ENCODE measurements at places on chromosomes 16 and 17.
A peak's percentile ranks its signal among the peaks of the same experiment; 100 is the strongest.

DNA sequence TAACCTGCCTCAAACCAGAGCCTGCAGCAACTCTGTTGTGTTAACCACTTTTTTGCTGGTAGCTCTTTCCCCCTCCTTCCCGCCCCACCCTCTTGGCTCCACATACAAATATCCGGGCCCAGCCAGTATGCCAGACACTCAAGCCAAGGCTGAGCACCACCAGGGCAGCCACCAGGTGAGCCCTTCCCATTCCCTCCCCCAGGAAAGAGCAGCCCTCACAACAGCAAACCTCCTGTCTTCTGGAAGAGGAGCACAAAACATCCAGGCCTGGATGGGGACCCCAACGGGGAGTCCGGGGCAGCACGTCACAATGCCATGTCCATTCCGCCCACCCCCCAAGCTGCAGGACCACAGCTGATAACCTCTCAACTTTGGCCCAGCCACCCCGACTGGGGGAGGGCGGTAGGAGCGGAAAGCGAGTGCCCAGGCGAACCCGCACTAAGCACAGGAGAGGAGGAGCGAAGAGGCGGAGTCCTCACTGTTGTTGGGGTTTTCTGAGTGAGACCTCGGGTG lies 757 bp downstream of the ORMDL3 start:
- peak; percentile 31 for DNase-seq

DNA sequence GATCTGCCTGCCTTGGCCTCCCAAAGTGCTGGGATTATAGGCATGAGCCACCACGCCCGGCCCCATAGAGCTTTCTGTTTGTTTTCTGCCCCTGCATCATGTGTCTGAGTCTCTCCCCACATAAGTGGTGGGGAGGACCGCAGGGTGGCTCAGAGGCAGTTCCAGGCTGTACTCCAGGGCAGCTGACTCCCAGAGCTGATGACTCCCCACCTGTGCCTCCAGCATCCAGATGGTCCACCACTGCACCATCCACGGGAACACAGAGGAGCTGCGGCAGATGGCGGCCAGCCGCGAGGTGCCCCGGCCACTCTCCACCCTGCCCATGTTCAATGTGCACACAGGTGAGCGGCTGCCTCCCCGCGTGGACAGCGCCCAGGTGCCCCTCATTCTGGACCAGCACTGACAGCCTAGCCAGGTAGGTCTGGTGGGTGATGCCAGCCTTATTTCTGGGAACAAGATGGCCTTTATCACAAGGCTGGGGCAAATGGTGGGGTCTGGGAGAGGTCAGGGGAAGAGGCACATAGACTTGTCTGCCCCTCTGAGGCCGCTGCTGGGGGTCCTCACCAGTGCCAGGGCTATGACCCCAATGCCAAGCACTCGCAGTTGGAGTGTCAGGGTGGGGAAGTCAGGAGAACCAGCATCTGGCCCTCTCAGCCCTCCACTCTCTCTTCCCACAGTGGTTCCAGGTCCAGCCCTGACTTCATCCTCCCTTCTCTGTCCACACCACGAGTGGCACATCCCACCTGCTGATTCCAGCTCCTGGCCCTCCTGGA lies 9.4 kb downstream of the SGCA start:
- DNase-seq: no peak

DNA sequence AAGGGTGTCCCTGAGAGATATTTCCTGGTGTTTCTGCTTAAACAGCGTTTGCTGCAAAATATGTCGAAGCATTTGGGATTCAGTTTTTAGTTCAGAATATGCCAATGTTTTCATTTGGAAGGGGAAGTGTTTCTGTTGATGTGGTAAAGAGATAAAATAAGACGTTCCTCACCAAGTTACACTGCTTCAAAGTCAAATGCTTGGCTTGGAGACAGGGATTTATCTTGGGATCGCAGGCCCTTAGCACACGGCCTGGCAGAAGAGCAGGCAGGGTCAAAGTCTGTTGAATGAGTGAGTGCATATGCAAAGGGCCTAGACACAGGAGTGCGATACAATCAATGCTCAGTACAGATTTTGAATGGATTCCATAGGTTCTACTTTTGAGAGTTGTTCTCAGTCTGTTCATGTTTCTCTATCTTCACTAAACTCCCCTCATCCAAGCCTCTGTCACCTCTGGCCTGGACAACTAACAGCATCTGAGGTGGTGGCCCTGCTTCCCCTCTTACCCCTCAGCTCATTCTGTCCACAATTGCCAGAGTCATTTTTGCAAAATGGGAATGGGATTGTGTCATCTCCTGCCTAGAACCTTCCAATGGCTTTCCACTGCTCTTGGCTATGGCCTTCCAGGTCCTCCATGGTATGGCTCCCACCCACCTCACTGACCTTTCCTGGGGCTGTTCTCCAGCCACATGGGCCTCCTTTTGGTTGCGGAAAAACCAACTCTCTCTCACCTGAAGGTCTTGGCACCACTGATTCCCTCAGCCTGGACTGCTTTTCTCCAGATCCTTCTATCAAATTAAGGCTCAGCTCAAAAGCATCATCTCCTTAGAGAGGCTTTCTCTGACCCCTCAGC lies 3.2 kb downstream of the DEXI start:
- no peak for DNase-seq

DNA sequence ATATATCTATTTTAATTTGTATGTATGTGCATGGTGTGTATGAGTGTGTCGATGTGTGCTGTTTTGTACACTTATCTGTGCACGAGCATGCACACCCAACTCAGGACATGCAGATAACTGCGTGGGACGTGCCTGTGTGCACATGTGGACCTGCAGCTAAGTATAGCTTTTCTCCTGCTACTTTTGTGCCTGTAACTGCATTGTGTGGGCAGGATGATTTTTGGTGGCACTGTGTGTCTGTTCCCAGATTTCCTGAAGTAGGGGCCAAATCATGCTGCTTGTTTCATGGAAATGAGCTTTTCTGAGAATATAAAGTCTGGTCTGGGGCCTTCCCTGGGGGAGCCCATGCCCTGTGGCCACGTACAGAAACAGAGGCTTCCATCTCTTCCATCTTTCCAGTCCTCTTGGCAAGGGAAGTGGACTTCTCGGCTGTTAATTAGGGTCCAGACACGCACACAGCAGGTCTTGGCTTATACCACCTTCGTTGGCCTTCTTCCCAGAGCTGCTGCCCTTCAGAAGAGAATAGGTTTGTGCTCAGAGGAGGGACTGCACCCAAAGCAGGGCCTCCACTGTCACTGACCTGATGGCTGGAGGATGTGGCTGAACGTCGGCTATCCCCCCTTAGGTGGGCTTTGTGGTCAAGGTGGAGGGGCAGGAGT lies 30.2 kb downstream of the SPNS3 start:
- no peak for DNase-seq

DNA sequence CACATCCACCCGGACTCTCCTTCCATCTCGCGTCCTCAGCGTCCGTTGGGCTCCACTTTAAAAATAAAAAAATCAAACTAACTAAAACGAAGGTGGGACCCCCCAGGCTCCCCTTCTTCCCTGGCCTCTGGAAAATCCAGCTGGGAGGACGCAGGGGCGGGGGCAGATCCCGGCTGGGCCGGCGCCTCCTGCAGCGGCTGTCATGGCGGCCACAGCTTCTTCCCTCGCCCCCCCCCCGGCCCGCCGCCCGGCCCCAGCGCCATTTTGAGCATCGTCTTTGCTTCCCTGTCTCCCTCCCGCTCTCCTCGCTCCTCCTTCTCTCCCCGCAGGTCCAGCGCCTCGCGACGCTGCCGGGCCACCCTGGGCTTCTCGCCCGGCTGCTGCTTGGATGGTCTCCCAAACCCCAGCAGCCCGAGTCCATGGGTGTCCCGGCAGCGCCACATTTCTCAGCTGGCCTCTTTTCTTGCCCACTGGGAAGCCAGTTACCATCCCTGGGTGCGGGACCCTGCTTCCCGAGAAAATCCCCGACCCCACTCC lies 3.3 kb downstream of the HOXB2 start:
- peak; percentile 59 for DNase-seq

DNA sequence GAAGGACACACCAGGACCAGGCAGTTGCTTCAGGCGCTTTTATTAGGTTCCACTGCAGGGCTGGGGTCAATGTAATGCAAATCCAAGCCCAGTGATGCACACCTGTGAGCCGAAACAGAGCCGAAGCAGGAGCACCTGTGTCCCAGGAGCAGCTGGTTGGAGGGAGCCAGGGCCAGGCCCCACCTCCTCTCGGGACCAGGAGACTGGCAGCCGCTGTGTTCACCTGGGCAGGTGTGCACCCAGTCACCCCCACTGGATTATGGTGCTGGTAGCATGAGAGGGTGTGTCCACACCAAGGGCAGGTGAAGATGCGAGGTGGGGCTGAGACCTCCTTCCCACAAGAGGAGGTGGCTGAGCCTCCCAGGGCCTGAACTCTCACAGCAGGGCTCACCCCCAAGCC lies 4.7 kb upstream of the FAAP100 start:
- no peak for DNase-seq

DNA sequence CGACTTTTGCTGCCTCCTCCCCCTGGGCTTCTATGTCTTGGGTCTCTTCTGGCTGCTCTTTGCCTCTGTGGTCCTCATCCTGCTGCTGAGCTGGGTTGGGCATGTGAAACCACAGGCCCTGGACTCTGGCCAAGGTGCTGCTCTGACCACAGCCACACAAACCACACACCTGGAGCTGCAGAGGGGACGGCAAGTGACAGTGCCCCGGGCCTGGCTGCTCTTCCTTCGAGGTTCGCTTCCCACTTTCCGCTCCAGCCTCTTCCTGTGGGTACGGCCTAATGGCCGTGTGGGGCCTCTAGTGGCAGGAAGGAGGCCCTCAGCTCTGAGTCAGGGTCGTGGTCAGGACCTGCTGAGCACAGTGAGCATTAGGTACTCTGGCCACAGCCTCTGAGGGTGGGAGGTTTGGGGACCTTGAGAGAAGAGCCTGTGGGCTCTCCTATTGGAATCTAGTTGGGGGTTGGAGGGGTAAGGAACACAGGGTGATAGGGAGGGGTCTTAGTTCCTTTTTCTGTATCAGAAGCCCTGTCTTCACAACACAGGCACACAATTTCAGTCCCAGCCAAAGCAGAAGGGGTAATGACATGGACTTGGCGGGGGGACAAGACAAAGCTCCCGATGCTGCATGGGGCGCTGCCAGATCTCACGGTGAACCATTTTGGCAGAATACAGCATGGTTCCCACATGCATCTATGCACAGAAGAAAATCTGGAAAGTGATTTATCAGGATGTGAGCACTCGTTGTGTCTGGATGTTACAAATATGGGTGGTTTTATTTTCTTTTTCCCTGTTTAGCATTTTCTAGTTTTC lies 2.3 kb downstream of the GP1BA start:
- DNase-seq: peak; percentile 43

DNA sequence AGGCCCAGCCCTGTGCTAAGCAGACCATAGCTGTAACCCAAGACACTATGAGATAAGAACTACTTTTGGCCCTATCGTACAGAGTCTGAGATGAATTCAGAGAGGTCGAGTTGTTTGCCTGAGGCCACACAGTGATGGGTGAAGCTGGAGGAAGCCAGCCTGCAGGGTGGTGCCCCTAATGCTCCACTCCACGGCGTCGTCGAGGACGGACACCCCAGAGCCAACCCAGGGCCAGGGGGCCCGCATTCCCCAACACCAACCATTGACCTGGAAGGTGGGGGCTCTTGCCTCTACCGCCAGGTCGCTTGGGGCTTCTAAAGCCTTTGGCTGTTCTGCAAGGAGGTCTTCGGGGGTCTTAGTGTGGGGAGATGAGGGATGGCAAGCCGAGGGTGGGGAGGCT lies 84.1 kb downstream of the IRF8 start:
- DNase-seq: no peak

DNA sequence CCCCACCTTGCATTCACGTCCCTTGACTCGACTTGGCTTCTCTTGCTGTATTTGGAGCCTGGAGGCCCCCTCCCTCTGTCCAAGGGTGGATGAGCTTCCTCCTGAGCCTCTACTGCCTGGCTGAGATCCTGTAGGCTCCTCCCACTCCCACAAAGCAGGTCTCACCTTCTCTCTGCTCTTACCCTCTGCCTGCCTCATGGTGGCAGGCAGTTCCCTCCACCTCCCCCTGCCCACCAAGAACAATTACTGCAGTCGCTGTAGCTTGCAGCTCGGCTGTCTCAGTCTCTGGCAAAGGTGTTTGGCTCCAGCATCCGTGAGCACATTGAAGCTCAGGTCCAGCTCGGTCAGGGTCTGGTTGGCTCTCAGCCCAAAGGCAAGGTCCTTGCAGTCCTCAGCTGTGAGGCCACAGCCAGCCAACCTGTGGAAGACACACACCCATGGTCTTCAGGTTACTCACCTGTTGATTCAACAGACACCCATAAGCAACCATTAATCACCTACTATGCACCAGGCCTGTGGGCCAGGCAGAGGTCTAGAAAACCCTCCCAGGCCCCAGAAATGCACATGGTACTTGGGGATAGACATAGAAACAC lies 42.6 kb downstream of the NLRP1 start:
- DNase-seq: no peak
